Stimulated activated CD4-positive, alpha-beta T cell treated with anti-CD3 and anti-CD28 coated beads, TNF-alpha, amount 100 ng/mL, for 48 hours (primary cell): ENCODE measurements at places on chromosomes 13 and 19.

- DNase-seq = peak; percentile 27
These were observed 3.6 kb upstream of the CEACAM3 start for GRCh38 chr19:41792513-41793413.

GRCh38 chr13:35690581-35691207, 214.2 kb upstream of the MAB21L1 start:
- no peak for DNase-seq

GRCh38 chr19:39833464-39834286, at the start of gene DYRK1B:
DYRK1B (minus strand) TSS chr19:39834162; CDS start chr19:39831867, 2,295 bp downstream.
- DNase-seq = peak; percentile 93

DNA sequence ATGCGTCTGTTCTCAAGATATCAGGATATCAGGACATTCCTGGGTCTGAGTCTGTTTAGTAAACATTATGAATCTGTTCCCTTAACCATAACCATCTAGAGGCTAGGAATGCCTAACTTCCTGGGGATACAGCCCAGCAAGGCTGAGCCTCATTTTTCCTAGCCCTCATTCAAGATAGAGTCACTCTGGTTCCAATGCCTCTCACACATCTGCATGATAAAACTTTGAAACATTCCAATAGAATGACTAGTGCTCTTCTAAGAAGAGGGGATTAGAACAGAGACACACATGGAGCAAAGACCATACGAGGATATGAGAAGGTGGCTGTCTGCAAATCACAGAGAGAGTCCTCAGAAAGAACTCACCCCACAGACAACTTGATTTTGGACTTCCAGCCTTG, 20.6 kb upstream of the CABP5 start:
- no peak for DNase-seq

- DNase-seq = peak; percentile 21
These were observed 41.8 kb upstream of the PNMA8B start for GRCh38 chr19:46537136-46538097.

- no peak for DNase-seq
These were observed 2.9 kb downstream of the DAZAP1 start for GRCh38 chr19:1410136-1410786.

DNA sequence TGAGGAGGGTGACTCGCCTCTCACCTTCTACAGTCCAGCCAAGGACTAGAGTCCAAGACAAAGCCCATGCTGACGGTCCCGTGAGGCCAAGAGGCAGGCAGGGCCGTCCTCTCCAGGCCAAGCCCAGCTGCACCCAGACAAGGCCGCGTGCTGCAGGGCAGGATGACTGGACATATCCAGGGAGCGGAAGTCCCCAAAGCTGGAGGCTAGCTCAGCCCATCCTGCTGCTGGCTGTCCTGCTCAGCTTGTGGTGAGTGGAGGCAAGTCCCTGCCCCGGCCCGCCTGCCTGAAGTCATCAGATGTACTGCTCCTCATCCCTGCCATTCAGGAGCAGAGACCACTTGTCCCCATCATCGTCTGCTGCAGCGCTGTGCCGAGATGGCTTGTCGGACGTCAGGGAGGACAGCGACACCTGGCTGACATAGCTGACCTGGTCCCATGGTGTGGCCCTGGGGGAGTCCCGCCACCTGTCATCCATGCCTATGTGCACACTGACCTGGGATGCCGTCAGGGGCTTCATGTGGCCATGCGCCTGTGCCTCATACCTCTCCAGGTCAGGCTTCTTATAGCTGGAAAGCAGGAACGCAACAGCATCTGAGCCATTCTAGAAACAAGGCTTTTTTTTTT, 72.8 kb downstream of the CCDC70 start:
- no peak for DNase-seq

DNA sequence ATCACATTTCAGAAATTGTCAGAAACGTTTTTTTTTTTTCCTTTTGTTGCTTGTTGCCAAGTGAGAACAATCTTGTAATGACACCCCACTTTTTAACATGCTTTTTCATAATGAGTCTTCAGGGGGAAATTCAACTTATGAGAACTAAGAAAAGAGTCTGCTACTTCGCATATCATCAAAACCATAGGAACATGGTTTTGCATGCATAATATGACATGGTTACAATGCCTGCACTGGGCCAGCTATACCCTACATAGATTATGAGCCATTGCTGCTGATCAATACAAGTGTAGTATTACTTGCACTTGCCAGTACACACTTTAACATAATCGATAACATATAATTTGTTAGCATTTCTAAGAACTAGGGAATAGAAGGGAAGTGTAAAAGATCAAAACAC, 191.0 kb upstream of the NBEA start:
- DNase-seq = no peak

- DNase-seq = no peak
These were observed 3.1 kb upstream of the BCL3 start for GRCh38 chr19:44745341-44745831.

- DNase-seq = no peak
These were observed 35.1 kb downstream of the LCP1 start for GRCh38 chr13:46146898-46147297.

DNA sequence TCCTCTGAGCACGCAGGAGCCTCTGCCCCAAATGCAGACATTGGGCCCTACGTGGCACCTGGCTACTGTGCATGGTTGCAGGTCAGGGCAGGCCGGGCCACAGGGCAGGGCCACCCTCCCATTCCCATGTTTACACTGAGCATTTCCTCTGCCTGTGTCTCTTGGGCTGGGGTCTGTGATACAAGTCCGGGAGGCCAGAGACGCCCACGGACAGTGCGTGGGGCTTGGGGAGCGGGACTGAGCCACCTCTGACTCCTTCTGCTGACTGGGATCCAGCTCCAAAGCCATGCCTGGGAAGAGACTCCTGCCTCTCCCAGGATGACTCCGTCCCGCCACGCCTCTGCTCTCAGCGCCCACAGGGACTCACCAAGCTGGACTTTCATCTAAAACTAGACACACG, 18.8 kb downstream of the GAS6 start:
- DNase-seq = no peak

DNA sequence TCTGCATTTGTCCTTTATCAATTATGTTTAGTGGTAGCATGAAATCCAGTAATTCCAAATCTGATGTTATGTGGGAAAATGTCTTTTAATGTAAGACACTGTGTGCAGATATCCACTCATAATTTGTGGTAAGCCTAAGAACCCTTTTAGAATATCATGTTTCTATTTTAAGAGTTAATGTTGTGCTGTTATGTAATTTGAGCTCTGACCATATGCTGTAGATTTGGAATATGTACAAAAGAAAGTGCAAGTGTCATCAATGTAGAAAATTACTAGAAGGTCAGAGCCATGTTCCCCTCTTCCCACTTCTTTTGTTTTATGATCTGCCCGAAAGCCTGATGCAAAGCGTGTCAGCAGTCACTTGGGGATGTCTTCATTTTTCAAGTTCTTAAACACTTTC, 44.5 kb downstream of the SCEL start:
- DNase-seq = no peak

DNA sequence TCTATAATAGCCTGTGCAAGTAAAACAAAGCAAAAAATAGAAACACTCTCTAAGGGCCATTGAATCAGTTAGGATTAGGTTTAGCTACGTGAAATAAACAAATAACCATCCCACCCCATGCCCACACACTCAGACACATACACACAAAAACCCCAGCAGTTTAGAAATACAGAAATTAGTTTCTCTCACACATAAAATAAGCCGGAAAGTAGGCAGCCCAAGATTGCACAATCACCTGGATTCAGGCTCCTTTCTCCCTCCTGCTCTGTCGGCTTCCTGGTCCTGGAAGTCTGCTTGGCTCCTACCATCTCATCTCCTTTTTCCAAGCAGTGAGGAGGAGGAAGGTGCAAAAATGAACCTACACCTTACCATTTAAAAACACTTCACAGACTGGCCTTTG, 22.6 kb upstream of the USP12 start:
- DNase-seq = no peak

GRCh38 chr19:2255112-2255845, 938 bp downstream of the JSRP1 start:
- DNase-seq = no peak

GRCh38 chr19:3061182-3062161, 823 bp downstream of the TLE5 start:
- peak; percentile 36 for DNase-seq

GRCh38 chr19:43420954-43421353, 6.3 kb downstream of the TEX101 start:
- DNase-seq = no peak

GRCh38 chr19:2317300-2317699, 9.3 kb upstream of the LINGO3 start:
- no peak for DNase-seq

DNA sequence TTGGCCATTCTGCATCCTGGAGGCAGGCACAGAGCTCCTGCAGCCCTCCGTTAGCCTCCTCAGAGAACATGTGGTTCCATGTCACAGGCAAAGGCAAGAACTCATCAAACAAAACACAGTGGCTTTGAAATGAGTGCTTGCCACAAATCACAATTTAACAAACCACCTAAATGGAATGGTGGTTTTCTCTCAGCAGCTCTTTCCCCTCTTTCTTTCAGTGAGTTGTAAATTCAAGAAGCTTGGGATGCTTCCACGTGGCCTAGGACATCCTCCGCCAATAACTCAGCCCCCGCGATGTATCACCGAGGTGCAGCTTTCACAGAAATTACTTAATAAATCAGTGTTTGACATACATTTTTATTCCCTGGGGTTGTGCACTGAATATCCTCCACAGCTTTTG, 65.4 kb upstream of the RFC3 start:
- no peak for DNase-seq

DNA sequence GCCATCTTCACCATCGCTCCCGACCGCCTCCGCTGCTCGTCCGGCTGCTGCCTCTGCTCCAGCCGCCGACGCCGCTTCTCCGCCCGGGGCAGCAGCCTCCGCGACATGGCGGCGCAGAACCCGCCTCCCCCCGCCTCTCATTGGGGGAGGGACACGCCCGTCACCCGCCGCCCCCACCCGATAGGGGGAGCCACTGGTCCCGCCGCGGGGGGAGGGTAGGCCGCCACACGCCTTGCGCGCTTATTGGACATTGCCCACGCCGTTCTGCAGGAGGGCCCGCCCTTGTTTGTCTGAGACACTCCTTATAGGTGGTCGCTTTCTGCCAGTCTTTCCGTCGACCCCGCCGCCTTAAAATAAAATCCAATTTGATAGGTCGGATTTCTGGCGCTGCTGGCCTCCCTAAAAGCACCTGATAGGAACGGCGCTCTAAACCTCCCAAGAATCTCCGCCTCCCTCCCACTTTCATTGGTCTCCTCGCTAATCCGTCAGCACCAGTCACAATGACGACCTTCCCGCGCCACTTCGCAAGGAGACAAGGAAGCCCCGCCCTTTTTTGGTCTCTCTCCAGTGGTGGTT, at the start of gene HNRNPL:
Gene HNRNPL, minus strand, starts transcription at position 127 of the 576 bp plus-strand sequence. Its CDS starts 20 bp downstream, at position 107.
- peak; percentile 99 for DNase-seq

DNA sequence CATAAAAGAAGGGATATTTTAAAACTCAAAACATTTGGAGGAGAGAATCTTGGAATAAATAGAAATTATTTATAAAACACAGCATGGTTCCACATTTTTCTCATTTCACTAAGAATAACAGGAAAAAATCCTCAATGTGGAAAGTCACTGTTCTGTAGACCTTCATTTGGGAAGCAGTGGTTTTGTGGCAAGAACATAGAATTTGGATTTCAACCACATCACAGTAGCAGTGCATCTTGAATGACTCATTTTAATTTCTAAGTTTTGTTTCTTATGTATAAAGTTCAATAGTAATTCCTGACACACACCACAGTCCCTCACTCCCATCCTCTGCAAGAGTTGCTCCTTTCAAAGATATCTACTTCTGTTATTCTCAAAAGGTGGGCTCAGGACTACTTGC, 264.0 kb downstream of the ENOX1 start:
- DNase-seq = no peak

- no peak for DNase-seq
These were observed 7.2 kb downstream of the MED29 start for GRCh38 chr19:39398297-39398864.

DNA sequence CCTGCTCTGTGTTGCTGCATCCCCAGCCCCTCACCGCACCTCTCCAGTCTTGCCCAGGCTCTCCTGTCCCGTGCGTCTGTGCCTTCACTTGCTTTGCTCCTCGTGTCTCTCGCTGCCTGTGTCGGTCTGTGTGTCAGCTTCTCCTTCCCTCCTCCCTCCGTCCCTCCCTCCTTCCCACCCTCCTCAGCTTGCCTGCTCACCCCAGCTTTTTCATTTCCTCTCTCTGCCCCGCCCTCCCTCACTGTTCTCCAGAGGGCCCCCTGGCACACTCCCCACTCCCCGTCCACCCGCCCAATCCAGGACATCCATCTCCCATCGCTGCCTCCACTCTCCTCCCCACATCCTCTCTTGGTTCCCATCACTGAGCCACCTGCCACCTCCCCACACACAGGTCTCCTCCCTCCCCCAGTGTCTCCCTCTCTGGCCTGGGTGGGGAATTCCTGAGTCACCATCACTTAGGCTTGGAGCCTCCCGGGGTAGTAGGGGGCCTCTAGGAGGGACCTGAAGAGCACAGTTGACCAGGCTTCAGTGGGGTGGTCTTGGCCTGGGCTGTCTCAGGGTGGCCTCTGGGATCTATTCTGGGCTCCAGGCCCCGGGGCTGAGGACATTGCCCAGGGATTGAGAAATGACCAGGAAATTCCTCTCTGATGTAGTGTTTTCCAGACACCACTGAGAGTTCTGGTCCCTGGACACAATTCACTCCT, at the start of gene PTGIR:
Gene PTGIR, minus strand, starts transcription at position 132 of the 704 bp plus-strand sequence. CDS start 864 bp downstream, outside the sequence.
- no peak for DNase-seq

- DNase-seq = no peak
These were observed 3.2 kb downstream of the NFIC start for GRCh38 chr19:3369337-3370213.

DNA sequence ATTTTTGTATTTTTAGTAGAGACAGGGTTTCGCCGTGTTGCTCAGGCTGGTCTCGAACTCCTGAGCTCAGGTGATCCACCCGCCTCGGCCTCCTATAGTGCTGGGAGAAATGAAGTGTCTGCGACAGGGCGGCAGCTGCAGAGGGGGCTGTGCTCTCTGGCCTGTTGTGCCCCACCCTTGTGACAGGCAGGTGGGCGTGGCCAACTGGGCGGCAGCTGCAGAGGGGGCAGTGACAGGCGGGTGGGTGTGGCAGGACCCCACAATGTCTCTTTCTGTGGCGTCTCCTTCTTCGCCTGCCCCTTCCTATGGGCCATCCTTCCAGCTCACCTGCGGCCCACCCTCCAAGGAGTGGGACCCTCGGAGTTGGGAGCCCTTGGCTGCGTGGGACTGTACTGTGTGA, 11.8 kb downstream of the STK11 start:
- DNase-seq = no peak

GRCh38 chr13:38386421-38386820, 36.8 kb downstream of the UFM1 start:
- DNase-seq = no peak

GRCh38 chr13:21243045-21243897, 66.8 kb downstream of the MRPL57 start:
- no peak for DNase-seq

- no peak for DNase-seq
These were observed 2.2 kb downstream of the AKT2 start for GRCh38 chr19:40282920-40283319.

- DNase-seq = no peak
These were observed 84.0 kb upstream of the MTIF3 start for GRCh38 chr13:27534108-27534980.

DNA sequence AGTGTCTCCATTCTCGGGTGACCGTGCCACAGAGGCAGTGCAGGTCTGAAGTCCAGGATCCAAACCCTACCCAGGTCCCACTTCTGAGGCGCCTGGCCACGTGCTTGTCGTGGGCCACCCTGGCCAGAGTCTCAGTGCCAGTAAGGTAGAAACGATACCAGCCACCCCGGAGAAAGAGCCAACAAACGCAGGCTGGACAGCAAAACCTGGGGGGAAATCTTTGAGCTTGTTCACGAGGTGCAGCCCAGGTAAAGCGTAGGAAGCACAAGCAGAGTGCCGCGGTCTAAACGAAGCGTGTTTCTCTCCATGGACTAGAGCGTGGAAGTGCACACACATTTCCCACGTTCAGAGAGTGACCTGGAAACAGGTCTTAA, 95.6 kb downstream of the ATP11A start:
- no peak for DNase-seq

GRCh38 chr19:12482509-12482886, 2.1 kb downstream of the ZNF709 start:
- DNase-seq = no peak
